ENCODE measurements at places on chromosomes 13 and 19.

DNA sequence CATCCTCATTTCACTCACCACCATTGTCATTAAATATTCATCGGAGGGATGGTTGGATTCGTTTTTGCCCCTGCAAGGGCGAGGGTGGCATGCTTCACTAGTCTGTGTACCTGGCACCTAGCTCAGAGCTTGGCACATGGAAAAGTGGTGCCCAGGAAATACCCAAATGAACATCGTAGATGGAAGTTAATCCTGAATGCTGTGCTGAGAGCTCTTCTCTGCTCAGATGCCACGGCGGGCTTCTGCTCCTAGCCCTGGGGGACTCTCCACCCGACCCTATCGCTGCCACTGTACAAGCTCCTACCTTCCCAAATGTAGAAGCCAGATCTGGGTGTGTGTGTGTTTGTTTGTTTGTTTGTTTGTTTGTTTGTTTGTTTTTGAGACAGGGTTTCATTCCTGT lies 113.0 kb upstream of the ZNF507 start:
- DNase-seq, result no peak

GRCh38 chr13:24511019-24511815 lies 1.4 kb downstream of the PARP4 start:
- DNase-seq, result no peak

DNA sequence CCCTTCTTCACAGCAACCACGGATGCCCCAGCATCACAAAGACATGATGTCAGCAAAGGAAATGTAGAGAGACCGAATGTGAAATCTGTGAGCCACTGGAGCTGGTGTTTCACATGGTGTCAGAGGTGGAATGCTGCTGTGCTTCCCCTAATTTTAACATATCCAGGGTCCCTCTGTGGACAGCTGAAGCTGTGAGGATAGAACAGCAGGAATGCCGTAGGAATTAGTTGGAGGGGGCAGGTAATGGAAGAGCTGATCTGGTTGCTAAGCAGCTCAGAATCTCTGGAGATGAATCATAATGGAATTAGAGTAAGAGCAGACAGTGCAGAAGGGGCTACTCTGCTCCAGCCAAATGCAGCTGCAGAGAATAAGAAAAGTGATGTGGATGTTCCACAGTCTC lies 68.9 kb upstream of the ZNF835 start:
- DNase-seq, result no peak

GRCh38 chr13:41028051-41028450 lies 8.9 kb upstream of the ELF1 start:
- no peak for DNase-seq

DNA sequence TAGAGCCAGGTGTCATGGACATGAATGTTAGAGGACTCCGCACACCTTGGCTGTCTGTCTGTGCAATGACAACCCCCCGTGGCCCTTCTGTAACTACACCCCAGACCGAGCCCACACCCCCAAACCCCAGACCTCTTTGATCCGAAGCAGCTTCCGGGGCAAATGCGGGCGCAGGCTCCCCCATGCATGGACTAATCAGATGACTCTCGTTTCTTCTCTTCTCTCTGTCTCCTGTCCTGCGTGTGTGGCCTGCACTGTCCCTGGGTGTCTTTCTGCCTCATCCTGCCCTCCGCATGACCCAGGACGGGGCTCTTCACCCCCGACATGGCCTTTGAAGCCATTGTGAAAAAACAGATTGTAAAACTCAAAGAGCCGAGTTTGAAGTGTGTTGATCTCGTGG lies 38.9 kb downstream of the TMED1 start:
- no peak for DNase-seq

GRCh38 chr13:101941095-101941783 lies 460.6 kb downstream of the FGF14 start:
- DNase-seq, result no peak

- DNase-seq, result no peak
These were observed 15.3 kb downstream of the ZNF536 start for GRCh38 chr19:30387311-30388115.

GRCh38 chr13:103957939-103958338 lies 891.7 kb upstream of the SLC10A2 start:
- DNase-seq, result no peak

GRCh38 chr13:87590518-87590917 lies 80.7 kb upstream of the SLITRK5 start:
- DNase-seq, result no peak

DNA sequence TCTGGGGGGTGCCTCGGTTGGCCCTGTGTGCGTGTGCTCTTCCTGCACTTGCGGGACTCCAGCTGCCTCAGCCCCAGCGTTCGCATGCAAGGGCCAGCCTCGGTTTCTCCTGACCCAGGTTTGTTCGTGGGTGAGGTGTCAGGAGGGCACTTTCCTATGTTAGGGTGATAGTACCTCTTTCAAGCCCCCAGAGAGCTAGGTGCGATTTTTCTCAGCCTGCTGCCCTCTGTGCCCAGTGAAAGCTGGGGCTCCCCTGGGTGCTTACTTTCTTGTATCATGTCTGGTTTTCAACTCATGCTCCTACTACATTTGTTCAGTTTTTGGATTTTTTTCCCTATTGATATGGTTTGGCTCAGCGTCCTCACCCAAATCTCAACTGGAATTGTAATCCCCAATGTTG lies 289.2 kb downstream of the TEX29 start:
- DNase-seq, result no peak

DNA sequence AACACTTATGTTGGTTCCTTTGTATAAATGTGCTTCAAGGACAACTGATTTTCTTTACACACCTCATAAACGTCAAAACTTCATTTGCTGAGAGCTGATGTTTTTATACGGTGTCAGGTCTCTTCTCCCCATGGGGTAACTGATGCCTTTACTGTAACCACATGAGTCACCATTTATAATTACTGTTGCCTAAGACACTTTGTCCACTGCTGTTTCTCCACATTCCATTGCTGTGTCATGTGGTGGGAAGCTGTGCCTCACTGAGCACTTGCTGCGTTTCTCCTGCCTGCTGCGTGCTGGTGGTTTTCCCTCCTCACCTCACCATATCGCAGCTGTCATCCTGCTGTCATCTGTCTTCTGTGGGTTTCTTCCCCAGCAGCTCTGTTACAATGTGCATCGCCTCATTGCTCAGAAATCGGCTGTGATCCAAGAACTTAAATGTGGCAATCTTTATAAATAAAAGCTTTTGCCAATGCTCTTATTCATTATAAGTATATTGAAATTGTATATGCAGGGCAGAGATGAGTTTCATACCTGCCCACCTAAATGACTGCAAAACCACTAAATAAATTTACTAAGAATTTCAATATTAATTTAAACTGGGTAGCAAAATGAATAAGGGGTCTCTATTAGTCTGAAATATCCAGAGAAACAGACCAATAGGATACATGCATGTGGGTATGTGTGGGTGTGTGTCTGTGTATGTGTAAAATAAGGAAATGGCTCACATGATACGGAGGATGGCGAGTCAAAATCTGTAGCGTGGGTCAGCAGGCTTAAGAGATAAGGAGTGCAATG lies 547.0 kb upstream of the SLITRK5 start:
- DNase-seq, result no peak

DNA sequence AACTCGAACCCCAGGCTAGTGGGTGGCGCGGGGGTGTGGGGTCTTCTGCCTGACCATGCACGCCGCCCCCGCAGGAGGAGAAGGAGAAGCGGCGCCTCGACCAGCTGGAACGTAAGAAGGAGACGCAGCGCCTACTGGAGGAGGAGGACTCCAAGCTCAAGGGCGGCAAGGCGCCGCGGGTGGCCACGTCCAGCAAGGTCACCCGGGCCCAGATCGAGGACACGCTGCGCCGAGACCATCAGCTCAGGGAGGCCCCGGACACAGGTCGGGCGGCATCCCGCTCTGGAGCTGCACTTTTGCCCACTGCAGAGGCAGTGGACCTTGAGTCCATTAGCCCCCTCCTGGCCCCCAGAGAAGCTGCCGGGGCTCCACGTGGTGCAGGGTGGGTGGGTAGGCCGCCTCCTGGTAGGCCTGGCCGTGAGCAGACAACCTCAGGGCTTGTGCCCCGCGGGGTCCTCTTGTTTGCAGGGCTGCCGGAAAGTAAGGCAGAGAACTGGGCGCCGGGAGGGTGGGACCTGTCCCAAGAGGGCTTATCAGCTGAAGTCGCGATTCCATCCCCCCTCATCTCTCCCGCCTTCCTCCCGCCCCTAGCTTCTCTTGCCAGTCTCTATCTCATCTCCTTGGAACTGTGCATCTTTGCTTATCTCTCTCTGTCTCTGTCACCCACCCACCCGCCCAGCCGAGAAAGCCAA lies 9.9 kb downstream of the CCDC124 start:
- DNase-seq, result no peak

GRCh38 chr13:99012539-99012938 lies 34.7 kb upstream of the DOCK9 start:
- DNase-seq, result no peak

Data from cerebellar nuclear complex (tissue), 1 donor.